Osteoblast (primary cell): ENCODE measurements at places on chromosomes 3 and 15.

DNA sequence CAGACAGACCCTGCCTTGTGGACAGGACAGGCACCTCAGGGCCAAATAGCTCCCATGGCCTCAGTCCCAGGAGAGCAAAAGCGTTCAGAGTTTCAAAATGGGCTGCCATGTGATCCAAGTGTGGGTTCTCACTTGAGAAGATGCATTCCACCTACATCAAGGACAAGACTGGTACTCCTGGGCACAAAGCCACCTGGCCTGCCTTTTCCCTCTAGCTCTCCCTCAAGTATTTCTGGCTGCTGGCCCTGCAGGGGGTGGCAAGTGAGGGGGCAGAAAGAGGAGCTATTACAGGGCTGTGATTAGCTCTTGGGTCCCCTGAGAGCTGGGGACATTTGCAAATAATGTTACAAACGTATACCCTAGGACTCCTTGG, 6.5 kb upstream of the COL7A1 start:
- peaks cover 22% of the 10 kb centered on the region for H3K4me1 ChIP-seq
- H3K27ac ChIP-seq = no peak overlapping the region
- H3K4me3 ChIP-seq = no peak overlapping the region
- H3K27me3 ChIP-seq = no peaks in the 10 kb centered on the region

- H3K27me3 ChIP-seq = no peaks in the 10 kb centered on the region
- peaks cover 21% of the 10 kb centered on the region for H3K4me1 ChIP-seq
- H3K36me3 ChIP-seq = peaks cover 2% of the 10 kb centered on the region
- DNase-seq = no peak
- H3K27ac ChIP-seq = no peak overlapping the region
Measured at GRCh38 chr3:119350114-119350513, 55.9 kb downstream of the ARHGAP31 start.

- no peak for DNase-seq
- no peaks in the 10 kb centered on the region for H3K27me3 ChIP-seq
- H3K4me3 ChIP-seq = no peak overlapping the region
- H3K36me3 ChIP-seq = no peaks in the 10 kb centered on the region
- H3K27ac ChIP-seq = no peak overlapping the region
- H3K4me1 ChIP-seq = no peaks in the 10 kb centered on the region
Measured at GRCh38 chr3:39350714-39351113, 21.2 kb downstream of the CCR8 start.

GRCh38 chr3:81443457-81443782, 318.0 kb downstream of the GBE1 start:
- H3K27ac ChIP-seq = peak overlapping the region; percentile 79
- no peaks in the 10 kb centered on the region for H3K36me3 ChIP-seq
- H3K27me3 ChIP-seq = no peaks in the 10 kb centered on the region
- DNase-seq = no peak

GRCh38 chr15:52004806-52005205, 14.2 kb upstream of the MAPK6 start:
- no peak for DNase-seq
- H3K4me3 ChIP-seq = no peak overlapping the region
- H3K4me1 ChIP-seq = peaks cover 8% of the 10 kb centered on the region
- no peaks in the 10 kb centered on the region for H3K36me3 ChIP-seq

- no peaks in the 10 kb centered on the region for H3K4me1 ChIP-seq
- H3K4me3 ChIP-seq = no peak overlapping the region
- no peak overlapping the region for H3K27ac ChIP-seq
Measured at GRCh38 chr3:197889204-197889930, 60.6 kb upstream of the RPL35A start.

DNA sequence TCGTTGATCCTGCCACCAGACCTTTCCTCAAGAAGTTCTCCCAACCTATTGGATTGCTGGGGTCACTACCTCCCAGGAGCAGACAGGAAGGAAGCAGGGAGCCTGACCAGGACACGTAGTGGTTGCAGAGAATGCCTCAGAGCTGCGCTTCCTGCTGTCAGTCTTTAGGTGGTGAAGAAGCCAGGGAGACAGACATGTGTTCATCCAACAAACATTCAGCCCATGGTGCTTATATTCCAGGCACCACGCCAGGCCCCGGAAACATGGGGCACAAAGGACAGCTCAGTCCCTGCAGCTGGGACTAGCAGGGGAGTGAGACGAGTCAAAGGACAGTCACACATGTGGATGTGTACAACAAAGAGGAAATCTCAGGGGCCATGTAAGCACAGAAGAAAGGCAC, 26.0 kb upstream of the CORO2B start:
- peak overlapping the region; percentile 25 for H3K27ac ChIP-seq
- DNase-seq = no peak
- H3K36me3 ChIP-seq = no peaks in the 10 kb centered on the region
- no peaks in the 10 kb centered on the region for H3K27me3 ChIP-seq

DNA sequence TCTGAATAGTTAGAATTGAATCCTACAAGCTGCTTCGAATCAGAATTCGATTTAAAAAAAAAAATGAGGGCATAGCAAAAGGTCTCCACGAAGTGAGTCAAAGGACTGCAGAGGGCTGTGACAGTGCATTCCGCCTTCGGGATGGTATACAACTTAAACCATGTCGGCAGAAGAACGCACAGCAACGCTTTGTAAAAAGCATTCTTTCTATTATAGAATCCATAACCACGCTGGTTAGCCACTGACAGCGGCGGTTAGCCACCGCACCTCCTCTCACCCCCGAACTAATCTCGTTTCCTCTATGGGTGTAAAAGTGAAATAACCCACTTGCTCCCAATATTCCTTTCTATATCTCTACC, 664 bp upstream of the PIK3CA start:
- H3K4me1 ChIP-seq = peaks cover 10% of the 10 kb centered on the region
- no peaks in the 10 kb centered on the region for H3K27me3 ChIP-seq
- H3K27ac ChIP-seq = peak overlapping the region; percentile 82
- DNase-seq = peak; percentile 50
- no peaks in the 10 kb centered on the region for H3K36me3 ChIP-seq
- peak overlapping the region; percentile 79 for H3K4me3 ChIP-seq

DNA sequence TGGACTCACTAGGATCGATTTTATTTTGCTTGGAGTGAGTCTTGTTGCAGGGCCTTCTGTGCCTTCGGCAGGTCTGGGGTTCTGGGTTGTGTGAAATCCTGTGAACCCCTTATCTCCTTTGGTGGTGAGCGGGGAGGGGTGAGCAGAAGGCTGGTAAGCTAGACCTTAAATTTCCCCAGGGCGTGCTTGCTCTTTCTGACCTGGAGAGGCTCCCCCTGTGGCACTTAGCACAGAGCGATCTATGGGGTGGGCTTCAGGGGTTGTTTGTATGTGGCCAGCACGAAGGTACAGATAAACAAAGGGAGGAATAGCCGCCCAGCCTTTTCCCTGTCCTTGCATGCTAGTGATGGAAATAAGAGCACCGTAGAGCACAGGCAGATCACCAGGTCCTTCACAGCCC, 11.8 kb downstream of the CACNA2D3 start:
- DNase-seq = no peak
- no peak overlapping the region for H3K4me3 ChIP-seq
- H3K36me3 ChIP-seq = no peaks in the 10 kb centered on the region
- no peaks in the 10 kb centered on the region for H3K27me3 ChIP-seq
- H3K27ac ChIP-seq = no peak overlapping the region

- peaks cover 23% of the 10 kb centered on the region for H3K36me3 ChIP-seq
- H3K27ac ChIP-seq = no peak overlapping the region
- DNase-seq = no peak
Measured at GRCh38 chr3:196274585-196274984, 12.9 kb downstream of the PCYT1A start.

GRCh38 chr3:148962513-148962912, 28.8 kb upstream of the GYG1 start:
- no peak overlapping the region for H3K4me3 ChIP-seq
- H3K4me1 ChIP-seq = no peaks in the 10 kb centered on the region
- no peak overlapping the region for H3K27ac ChIP-seq
- no peaks in the 10 kb centered on the region for H3K27me3 ChIP-seq
